ENCODE measurements at places on chromosomes 5 and 9.

DNA sequence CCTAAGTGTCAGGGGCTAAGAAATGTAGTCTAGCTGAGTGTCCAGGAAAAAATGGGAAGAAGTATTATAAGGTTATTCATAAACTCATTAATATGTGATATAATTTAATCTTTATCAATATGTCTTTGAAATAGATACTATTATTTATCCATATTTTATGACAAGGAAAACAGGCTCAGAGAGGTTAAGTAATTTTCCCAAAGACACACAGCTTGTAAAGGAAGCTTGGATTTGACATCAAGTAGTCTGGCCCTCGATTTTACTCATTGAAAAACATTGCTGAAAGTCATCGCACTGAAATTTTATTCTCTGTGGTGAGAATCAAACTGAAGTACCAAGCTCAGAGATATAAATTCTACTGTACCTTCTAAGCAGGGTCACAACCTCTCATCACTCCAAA is 276.9 kb downstream of the MSX2 start:
- DNase-seq = no peak

GRCh38 chr5:7615566-7616061 is 219.7 kb downstream of the ADCY2 start:
- DNase-seq = no peak

DNA sequence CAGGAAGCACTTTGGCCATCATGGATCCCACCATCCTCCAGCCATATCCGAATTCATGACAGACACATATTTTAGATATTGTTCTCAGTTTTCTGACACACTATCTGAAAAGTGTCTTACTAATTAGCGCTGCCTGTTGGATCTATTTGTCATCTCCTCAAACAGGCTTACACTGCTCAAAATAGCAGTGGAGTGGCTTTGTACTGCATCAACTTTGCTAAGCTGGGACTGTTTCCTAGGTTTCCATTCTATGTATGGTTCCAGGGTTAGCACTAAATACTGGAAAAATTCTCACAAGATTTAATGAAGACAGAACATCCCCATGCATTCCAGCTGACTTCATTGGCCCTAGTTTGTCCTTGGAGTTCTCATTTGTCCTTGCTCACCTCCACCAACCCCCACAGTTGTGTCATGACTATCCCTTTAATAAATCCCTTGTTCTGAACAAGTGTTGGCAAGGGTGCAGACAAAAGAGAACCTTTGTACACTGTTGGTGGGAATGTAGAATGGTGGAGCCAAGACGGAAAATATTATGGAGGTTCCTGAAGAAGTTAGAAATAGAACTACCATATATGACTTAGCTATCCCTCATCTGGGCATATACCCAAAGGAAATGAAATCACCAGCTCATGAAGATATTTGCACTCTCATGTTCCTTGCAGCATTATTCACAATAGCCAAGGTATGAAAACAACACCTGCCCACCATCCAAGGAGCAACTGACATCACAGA is 136.5 kb upstream of the RAI14 start:
- DNase-seq = no peak

DNA sequence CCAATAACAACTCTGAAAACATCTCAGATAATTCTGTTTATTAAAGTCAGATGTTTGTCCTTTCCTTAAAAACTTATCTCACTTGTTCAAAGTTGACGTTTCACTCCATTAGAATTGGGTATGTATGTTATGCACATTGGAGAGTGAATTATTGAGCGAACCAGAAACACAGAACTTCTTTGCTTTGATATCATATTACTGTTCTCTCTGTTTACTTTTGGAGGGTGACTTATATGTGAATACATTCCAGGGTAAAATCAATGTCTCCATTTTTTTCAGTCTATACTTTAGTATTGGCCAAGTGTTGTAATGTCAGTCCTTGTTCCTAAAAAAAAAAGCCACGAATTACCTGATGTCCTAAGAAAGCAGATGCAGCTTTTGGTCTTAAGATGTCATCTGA is 307.4 kb downstream of the CSNK1G3 start:
- DNase-seq = no peak

GRCh38 chr9:3682186-3682585 is 156.4 kb upstream of the RFX3 start:
- DNase-seq = no peak

DNA sequence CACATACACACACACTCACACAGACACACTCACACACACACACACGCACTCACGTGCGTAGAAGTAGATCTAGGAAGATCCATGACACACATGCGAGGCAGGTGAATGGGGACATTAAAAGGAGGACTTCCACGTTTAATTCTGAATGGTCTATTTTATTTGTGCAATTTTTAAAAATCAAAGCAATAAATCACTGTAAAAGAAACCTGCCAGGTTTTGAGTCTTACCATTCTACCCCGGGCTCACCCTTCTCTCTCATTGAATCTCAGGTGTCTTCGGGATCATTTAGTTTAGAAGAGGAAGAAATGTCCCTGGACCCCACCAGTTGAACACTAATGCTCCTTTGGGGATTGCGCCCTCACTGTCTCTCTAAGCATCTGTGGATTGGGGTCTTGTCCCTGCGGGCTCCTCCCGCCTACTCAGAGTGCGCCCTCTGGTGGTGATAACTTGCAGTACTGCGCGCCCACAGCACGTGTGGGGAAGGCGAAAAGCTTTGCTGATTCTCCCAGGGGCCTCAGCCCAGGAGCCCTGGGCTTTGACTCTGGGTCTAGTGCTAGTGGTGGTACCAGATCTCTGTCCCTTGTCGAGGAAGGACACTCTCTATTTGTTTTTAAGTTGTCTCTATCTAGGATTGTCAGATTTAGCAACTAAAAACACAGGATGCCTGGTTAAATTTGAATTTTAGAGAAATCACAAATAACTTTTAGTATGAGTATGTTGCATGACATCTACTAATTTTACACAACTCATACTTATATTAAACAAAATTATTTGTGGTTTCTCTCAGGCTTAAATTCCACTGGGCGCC is 34.8 kb downstream of the BOD1 start:
- DNase-seq = no peak

- DNase-seq = no peak
Measured at GRCh38 chr9:128145536-128145935, 3.7 kb upstream of the LCN2 start.

DNA sequence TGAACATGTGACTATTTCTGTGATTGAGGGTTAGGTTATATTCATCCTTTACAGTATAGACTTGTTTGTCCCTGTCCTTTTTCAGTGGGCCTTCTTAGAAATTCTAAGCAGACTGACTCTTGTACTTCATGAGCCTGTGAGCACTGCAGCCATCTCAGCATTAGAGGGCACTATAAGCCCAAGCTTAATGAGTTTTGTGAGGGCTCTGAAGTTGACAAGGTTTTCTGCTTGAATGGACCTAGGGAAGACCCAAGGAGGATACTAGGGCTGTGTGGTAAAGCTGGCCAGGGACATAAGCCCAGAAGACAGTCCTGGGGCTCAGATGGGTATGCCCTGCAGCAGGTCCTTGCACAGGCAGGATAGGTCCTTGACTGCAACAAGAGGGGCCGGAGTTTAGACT is 126.5 kb downstream of the MRPS30 start:
- DNase-seq = no peak

DNA sequence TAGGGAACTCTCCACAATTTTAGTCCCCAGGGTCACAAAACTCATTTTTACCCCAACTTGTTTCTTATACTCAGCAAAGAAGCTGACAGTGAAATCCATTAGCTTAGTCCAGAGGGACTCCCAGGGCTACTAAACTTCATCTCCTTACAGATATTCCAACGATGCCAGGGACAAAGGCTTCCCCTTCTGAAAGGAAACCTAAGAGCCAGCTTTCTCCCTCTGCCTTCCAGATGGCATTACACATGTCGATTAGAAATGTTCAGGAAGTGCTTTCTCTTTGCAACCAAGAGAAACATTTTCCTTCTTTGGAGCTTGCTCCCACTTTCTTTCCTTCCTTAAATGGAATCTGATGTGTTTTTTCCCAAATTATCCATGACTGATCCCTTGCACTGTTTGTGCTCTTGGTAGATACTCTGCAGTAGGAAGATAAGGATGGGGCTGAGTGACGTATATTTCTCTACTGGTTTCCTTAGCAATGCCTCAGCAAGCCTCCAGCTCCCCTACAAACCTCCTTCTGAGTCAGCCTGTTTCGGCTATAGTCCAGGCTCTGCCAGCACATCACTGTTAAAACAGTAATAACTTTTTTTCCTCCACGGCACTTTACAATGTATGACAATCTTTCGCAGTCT is 43.0 kb upstream of the HTR4 start:
- peak; percentile 49 for DNase-seq

DNA sequence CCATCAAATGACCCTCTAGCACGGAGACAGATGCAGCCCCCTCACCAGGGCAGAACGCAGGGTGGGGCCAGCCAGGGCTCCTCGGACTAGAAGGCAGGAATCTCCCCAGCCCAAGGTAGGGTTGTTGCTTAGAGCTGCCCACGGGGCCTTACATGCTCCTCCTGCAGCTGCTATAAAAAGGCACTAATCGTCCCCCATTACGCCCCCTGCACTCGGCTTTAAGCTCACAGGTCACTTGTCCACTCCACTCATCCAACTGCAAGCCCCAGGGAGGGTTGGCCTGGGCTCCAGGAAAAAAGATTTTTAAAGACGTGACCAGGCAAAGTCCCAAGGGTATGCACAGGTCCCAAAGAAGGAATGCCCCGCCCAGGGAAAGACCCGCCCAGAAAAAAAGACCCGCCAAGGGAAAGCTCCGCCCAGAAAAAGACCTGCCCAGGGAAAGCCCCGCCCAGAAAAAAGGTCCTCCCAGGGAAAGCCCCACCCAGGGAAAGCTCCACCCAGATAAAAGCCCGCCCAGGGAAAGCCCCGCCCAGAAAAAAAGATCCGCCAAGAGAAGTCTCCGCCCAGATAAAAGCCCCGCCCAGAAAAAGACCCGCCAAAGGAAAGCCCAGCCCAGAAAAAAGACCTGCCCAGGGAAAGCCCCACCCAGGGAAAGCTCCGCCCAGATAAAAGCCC is 11.1 kb downstream of the GRIN1 start:
- DNase-seq = no peak

DNA sequence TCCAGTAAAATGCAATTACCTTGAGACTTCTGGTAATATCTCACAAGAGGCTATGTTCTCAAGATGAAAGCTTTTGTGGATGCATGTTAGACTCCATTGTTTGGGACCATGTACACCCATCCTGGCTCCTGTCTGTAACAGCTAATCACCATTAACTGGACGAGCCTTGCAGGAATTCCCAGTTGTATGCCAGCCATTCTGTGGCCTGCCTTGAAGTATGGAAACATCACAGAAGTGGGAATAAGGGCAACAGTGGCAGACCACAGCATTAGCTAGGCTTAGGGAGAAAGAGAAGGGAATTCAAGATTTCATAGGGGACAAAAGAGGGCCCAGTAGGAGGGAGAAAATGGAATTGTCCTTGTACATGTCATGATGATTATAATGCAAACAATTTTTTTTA is 79.0 kb downstream of the RORB start:
- DNase-seq = no peak

DNA sequence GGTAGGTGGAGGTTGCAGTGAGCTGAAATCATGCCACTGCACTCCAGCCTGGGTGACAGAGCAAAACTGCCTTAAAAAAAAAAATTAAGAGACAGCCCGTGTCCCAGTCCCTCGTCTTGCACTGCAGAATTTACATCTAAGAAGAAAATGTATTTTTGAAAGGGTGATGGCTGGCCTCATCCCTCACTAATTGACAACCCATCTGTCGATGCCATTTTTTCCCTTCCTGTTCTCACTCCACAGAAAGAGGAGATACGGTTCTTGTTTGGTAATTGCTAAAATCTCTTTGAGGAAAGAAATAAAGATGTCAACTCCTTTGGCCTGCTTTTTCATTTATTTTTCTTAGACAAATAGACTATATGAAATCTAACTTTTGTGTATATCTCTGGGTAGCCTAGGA is 2.4 kb upstream of the LSM11 start:
- no peak for DNase-seq

GRCh38 chr9:20236676-20237075 is 385.6 kb downstream of the MLLT3 start:
- no peak for DNase-seq

DNA sequence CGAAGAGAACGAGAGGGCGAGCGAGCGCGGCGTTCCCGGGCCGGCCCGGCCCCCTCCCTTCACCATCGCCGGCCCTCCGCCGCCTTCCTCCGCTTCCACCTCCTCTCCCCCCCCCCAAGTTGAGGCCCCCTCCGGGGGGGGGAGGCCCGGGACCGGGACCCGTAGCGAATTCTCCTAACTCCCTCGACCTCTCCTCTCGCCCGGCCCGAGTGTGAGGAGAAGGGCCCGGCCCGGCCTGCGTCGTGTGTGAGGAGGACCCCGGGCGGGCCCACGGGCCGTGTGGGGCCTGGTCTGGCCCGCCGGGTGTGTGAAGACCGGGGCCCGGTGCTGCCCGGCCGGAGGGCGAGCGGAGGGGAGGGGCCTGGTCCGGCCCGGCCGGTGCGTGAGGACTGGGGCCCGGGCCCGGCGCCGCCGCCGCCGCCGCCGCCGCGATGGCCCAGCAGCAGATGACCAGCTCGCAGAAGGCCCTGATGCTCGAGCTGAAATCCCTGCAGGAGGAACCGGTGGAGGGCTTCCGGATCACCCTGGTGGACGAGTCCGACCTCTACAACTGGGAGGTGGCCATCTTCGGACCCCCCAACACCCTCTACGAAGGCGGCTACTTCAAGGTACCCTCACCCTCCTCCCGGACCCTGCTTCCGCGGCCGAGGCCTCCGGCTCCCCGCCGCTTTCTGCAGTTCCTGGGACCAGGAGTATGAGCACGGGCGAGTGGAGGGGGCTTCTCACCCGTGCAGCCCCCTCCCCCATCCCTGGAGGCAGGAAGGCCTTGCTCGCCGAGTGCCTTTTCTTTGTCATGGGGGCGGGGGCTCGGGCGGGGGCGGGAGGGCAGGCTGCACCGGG is 587 bp downstream of the UBE2R2 start:
- peak; percentile 42 for DNase-seq

DNA sequence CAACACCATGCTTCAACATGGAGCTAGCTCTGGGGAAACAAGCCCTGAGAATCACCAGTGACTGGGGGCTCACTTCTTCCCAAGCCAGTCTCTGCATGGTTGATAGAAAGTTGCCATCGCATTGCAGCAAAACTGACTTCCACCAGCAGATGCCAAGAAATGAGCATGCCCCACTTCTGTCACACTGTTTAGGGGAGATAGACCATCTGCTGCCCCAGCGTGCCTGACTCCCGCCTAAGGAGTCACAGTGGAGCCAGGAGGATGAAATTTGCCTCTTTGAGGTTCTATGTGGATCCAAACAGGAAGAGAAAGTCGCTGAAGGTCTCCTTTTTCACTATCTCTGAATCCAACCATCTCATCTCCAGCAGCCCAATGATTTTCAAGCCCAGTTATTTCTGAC is 116.7 kb upstream of the SLIT3 start:
- DNase-seq = no peak

- no peak for DNase-seq
Measured at GRCh38 chr9:4750023-4750673, 9.1 kb upstream of the AK3 start.

DNA sequence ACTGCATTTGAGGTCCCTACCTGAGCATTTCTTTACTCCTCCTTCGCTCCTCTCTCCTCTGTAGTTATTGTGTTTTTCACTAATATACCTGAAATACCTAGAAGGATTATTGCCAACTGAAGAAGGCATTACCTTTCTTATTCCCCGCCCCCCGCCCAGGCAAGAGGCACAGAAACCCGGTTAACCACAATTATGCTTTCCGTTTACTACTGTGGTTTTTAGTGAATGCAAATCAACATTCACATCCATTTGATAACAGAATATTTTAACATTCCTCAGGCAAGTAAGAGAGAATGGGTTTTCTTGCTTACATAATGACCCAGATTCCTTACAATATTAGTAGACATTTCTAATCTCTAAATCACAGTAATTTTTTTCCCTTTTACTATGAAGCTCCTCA is 136.9 kb downstream of the PCSK5 start:
- DNase-seq = no peak
